GM12892 (cell line): ENCODE measurements at places on chromosomes 5 and 9.

DNA sequence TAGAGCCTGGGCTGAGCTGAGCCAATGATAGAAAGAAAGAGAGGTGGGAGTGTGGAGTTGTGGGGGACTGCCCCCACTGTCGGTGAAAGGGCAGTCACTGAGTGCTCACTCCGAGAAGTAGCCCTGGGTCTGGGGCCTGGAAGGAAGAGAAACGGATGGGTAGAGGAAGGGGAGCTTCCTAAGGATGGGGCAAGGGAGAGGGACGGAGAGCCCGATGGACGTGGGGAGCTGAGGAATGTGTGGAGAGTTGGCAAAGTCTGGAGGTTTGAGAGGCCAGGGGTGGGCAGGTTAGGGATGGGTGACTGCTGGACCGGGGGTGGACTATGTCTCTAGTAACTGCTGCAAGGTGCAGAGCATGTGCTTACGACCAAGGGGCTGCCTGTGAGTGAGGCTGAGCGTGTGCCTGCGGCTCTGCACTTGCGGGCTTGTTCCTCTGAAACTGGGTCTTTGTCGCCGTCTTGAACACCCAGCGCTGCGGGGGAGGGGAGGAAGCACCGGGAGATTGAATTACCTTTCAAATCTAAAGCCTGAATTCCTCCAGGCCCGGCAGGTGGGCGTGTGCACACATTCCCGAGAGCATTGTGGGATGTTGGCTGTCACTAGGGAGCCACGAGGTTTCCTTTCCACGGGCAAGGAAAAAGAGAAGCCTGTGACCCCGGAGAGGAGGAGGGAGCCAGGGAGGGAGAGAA is 76.4 kb upstream of the ARAP3 start:
- DNase-seq = no peak

- no peak for DNase-seq
Measured at GRCh38 chr9:85248514-85249312, 493.0 kb downstream of the AGTPBP1 start.

GRCh38 chr9:91714874-91715615 is 235.0 kb downstream of the ROR2 start:
- DNase-seq = no peak

GRCh38 chr9:74645007-74645639 is 148.0 kb downstream of the RORB start:
- DNase-seq = no peak

DNA sequence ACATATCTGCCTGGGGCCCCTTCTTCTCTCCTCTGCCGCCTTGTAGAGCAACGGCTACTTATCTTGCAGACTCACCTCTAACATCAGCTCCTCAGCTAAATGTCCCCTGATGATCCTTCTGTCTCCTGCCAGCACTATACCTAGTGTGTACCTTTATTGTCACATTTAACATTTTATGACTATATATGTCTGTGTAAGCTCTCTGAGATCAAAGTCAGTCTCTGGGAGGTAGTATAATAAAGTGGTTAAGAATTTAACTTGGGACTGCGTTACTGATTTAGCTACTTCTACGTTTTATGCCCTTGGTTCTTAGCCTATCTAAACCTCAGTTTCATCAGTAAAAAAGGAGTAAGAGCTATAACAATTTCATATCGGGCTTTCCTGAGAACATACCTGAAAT is 2.2 kb downstream of the TMED7 start:
- no peak for DNase-seq

DNA sequence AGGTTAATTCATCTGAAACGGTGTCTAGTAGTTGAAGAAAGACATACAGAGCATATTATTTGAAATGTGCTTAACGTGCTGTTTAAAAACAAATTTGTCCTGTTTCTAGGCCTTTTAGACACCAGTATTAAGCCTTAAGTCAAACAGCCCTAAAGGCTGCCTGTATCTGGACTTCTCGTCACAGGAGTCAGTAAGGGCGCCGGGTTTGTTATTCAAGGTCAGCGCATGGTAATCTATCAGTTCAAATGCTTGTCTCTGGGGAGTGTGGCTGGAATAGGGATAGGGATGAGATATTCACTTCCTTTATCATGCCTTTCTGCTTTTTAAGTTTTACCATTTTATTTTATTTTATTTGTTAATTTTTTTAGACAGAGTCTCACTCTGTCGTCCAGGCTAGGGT is 9.4 kb upstream of the CNOT6 start:
- no peak for DNase-seq

DNA sequence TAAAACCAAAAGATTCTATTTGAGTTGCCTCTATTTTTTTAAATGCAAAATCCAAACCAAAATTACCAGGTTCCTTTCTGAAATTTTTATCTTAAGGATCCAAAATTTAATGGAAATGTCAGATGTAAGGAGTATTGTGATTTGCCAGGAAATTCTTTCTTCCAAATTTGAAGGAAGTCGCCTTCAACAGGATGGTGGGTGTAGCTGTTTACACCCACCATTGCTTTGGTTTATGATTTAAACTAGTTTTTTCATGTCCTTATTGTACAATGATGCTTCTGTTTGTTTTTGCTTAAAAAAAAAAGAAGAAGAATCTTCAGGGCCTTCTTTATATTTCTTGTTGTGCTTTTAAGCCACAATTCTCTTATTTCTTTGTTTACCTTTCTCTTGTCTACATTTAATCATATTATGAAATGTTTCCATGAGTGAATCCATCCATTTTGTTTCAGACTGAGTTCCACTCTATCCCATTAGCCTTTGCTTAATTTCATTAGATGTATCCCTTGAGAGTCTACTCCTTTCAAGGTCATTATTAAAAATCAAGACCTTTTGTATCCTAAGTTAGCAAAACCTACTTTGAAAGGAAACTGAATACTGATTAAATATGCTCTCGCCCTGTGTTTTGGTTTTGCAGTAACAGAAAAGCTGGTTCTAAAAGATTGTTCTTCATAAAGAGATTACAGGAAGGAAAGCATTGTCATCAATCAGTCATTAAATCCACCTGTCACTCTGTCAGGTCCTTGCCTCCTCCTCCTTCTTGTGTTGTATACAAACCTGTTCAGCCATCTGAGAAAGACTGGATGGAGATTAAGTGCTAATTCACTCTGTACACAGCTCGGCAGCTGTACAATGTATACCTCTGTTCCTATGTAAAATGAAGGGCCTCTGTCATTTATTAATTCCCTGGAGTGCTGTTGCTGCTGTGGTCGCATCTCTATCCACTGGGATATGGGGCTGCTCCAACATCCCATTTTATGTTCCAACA is 45.5 kb upstream of the SLC2A8 start:
- no peak for DNase-seq

DNA sequence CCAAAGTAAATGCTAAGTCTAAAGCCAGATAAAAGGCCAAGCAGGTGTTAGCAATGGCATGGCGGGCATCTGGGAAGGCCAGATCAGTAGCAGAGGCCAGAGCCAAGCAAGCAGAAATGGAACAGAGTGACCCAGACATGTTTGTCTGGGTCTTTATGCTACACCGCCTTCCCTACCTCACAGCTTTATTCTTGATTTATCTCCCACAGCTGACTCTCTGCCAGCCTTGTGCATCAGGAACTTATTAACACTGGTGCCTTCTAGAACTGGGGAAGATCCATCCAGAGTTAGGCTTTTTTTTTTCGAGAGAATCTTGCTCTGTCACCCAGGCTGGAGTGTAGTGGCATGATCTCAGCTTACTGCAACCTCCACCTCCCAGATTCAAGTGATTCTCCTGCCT is 112.5 kb upstream of the SLC44A1 start:
- DNase-seq = no peak

DNA sequence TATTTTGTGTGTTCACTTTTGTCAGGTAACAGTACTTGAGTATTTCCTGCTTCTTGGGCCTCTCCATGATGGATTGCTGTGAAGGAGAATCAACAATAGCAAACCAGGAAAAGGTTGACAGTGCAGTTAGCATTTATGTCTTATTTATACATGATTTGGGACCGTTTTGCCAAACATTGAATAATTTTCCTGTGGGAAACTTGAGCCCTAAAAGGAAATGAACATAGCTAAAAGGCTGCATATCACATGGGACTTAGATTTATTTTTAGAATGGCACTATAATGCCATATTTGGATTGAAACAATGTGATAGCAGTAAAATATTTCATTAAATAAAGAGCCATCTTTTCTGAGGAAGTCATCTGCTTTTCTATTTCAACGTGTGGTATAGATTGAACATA is 15.3 kb downstream of the GPR21 start:
- DNase-seq = no peak

DNA sequence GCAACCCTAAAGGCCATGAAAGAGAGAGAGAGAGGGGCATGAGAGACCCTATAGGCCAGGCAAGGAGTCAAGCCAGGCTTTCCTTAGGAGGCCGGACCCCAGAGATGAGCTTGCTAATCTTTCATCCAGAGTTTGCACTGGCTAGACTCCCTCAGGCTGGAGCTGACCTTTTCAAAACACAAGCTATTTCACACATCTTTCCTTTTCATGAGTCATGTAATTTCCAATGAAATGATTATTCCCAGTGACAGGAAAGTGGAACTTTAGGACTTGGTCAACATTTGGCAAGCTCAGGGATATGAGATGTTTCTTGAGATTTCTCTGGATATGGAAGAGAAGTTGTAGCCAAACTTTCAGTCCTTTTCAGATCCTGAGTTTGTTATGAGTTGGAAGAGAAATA is 117.7 kb downstream of the TARS1 start:
- DNase-seq = no peak

GRCh38 chr9:70881333-70881732 is 240.1 kb downstream of the TRPM3 start:
- no peak for DNase-seq

DNA sequence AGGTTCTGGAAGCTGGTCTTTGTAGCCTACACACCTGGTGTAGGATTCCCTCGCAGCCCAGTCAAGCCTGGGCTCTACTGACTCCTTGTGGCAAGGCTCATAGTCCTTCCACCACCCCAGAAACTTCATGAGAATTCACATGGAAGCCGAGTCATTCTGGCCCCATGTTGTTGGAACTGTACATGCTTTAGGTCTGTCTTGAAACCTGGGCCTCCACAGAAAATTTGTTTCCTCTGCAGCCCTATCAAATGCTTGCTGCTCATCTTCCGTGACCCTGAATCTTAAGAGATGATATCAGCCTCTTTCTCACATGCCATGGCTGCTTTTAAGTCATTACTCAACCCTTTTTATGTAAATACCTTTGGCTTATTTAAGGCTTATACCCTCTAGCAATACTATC is 113.4 kb upstream of the GRHPR start:
- DNase-seq = no peak

- no peak for DNase-seq
Measured at GRCh38 chr9:121807823-121808278, 156.4 kb downstream of the DAB2IP start.

- DNase-seq = no peak
Measured at GRCh38 chr5:141883184-141883891, 5.1 kb upstream of the PCDH1 start.

- no peak for DNase-seq
Measured at GRCh38 chr5:141692919-141693725, 11.1 kb upstream of the ARAP3 start.

GRCh38 chr5:128339585-128339984 is 198.5 kb downstream of the FBN2 start:
- DNase-seq = no peak

GRCh38 chr5:112848116-112848811 is 12.8 kb upstream of the SRP19 start:
- DNase-seq = no peak

DNA sequence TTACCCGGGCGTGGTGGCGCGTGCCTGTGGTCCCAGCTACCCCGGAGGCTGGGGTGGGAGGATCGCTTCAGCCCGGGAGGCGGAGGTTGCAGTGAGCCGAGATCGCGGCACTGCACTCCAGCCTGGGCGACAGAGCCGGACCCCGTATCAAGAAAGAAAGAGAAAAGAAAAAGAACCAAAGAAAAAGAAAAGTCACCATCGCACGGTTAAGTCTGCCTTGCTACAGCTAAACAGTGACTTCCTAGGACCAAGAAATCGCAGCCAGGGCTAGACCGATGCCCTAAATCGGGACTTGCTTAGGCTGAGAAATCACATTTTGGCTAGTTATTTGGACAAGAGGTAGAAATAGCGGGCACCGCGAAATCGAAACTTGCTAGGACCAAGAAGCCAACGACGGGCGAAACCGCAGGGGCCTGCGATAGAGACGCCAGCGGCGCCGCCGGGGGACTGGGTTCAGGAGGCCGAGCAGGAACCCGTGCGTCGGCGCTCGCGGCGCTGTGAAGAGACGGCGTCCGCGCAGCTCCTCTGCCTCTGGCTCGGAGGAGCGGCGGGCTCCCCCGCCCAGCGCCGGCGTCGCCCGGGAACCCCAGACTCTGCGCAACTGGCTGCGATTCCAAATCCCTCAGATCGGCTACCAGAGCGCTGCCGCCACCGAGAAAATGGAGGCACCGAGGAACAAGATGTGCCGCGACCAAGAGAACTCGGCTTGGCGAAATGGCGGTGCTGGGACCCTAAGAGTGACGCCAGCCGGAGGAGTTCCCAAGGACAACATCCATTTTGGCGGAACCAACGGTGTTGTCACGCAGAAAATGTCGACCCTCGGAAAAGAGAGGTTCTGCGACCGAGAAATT is 26.1 kb upstream of the ANXA2R start:
- DNase-seq = peak; percentile 36

DNA sequence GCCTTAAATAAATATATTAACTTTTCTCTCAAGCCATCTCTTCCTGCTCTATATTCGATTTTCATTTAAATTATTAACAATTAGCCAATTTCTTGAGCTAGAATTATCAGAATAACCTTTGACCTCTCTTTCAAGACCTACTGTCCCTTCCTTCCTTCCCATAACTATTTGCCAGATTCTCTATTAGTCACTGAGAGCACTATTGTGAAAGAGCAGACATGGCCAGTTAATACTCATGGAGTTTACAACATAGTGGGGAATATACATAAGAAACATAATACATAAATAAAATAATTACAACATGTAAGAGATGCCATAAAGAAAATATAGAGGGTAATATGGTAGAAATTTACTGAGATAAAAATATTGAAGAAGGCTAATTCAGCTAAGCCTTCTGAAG is 72.1 kb upstream of the CHD1 start:
- DNase-seq = no peak

GRCh38 chr9:347667-348292 is 133.1 kb downstream of the DOCK8 start:
- no peak for DNase-seq

GRCh38 chr9:114409103-114409780 is 21.5 kb upstream of the AKNA start:
- DNase-seq = no peak

DNA sequence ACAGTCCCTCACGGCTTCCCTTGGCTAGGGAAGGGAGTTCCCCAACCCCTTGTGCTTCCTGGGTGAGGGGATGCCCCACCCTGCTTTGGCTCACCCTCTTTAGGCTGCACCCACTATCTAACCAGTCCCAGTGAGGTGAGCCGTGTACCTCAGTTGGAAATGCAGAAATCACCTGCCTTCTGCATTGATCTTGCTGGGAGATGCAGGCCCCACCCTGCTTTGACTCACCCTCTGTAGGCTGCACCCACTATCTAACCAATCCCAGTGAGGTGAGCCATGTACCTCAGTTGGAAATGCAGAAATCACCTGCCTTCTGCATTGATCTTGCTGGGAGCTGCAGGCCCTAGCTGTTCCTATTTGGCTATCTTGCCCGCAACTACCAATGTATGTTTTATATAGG is 44.7 kb downstream of the CCL28 start:
- no peak for DNase-seq

DNA sequence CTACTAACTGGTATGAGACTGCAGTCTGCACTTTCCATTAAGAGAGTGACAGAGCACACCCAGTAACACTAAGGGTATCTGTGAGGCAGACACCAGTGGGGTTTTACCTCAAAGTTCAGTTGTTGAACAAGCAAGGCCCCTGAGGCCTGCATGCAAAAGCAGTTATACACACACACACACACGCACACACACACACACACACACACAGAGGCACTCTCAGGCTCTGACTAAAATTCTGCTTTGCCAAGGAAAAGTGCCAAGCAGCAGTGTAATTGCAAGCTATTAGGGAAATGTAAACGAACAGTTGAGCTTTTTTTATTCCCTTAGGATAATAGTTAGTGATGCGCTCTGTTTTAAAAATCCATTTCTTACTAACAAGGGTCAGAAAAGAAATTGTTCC is 377.1 kb downstream of the SPOCK1 start:
- DNase-seq = no peak
